Stimulated activated CD8-positive, alpha-beta memory T cell treated with anti-CD3 and anti-CD28 coated beads, Interleukin-2, amount 100 ng/mL, for 48 hours (primary cell): ENCODE measurements at places on chromosomes 7 and 10.

- no peak for DNase-seq
Observed at GRCh38 chr10:129896136-129896859, 67.8 kb downstream of the EBF3 start.

DNA sequence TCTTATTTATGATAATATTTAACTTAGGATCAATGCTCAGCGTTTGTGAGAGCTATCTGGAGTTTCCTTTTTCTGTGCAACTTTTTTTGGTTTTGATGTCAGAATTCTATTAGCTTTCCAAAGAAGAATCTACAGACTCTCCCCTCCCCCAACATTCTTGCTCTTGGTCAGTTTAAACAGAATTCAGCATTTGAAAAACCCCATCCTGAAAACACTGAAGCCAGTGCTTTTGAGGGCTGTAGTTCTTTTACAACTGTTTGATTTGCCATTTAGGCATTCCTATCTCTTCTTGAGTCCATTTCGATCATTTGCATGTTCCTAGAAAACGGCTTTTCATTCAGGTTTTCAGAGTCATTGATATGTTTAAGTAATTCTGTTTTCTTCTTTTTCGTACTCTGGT lies 15.6 kb upstream of the CXCL12 start:
- no peak for DNase-seq

DNA sequence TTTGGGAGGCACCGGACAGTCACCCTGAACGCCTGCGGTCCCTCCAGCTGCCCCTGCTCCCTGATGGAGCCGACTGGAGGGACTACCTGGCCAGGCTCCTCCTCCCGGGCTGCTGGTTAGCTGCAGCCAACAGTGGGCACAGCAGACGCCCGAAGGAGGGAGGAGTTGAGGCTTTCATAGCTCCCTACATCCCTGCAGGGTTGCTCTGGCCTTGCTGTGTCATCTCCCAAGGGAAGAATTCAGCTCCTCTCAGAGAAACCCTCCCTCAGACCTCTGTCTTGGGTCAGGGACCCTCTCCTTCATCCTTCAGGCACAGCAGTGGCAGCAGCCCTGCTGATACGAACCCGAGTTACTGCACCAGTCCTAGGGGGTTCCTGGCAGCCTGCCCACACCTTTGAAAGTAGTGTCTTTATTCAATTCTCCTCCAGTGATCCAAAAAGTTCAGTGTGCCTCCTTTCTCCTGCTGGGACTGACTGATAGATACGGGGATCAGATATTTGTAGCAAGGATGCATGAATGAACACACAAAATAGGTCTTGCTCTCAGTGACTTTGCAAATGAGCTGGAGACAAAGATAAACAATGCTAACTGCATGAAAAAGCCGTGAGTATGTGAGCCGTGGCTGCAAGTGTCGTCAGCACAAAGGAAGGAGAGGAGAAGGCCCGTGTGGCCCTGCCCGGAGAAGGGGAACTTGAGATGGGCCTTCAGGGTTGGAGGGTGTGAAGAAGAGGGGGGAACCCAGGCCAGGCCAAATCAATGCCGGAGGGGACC lies 136.6 kb downstream of the PRKAG2 start:
- no peak for DNase-seq

GRCh38 chr10:49172061-49172776 lies 16.0 kb downstream of the TMEM273 start:
- no peak for DNase-seq

- no peak for DNase-seq
Observed at GRCh38 chr10:83193026-83193425, 946.3 kb upstream of the GHITM start.

- DNase-seq, result no peak
Observed at GRCh38 chr10:111118758-111119157, 41.9 kb downstream of the ADRA2A start.

DNA sequence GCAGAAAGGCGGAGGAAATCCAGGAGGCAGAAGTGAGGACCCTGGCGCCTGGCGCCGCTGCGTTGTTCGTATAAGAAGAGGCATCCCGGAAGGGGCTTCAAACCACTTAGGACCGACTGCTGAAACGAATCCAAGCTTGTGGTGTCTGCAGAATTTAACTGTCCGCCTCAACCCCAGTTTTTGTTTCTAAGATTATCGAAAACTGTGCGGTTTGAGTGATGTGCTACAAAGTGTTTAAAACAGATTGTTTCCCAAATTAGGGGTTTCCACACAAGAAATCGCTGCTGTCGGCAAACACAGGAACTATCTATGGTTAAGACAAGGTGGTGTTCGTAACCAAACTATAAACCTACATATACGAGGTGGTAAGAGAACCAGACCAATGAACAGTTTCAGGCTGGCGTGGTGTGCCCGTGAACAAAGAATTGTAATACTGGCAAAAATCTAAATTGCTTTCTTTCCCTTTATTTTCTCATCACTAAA lies 835 bp upstream of the DGKI start:
- DNase-seq, result no peak

DNA sequence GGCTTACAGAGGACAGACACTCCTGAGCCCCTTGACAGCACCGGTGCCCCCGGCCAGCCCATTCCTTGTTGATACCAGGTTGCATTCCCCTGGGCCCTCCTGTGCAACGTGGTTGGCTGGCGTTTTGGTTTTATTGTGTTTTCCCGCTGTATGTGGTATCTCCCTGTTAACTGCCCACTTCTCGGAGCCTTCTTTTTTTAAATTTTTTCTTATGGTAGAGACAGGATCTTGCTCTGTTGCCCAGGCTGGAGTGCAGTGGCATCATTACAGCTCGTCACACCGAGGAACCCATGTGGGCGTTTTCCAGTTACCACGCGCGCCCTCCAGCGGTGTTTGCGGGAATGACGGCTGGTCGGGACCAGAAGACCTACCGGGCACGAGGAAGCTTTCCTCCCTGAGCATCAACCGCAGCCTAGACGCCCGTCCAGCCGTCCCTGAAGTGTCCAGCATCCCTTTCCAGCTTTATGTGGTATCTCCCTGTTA lies 16.9 kb upstream of the ZFAND2A start:
- peak; percentile 90 for DNase-seq

- no peak for DNase-seq
Observed at GRCh38 chr7:3138997-3139396, 95.3 kb upstream of the CARD11 start.

- DNase-seq, result no peak
Observed at GRCh38 chr7:22827563-22827962, 4.9 kb upstream of the TOMM7 start.

DNA sequence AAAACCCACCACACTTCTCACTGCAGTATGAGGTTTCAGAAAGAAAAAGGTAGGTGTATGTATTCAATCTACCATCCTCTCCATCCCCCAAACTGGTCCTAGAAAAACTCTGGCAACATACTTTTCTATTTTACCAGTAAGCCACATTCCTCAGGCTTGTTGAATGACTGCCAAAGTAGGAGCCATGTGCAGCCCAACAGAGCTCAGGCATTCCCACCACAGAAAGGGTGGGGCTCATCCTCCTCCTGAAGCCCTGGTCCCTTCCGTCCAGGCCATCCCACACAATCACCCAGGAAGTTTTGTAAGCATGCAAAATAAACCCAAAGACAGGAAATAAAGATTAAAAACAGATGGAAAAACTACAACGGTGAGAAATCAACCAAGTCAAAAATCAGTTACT lies 57.2 kb downstream of the MAD1L1 start:
- no peak for DNase-seq

DNA sequence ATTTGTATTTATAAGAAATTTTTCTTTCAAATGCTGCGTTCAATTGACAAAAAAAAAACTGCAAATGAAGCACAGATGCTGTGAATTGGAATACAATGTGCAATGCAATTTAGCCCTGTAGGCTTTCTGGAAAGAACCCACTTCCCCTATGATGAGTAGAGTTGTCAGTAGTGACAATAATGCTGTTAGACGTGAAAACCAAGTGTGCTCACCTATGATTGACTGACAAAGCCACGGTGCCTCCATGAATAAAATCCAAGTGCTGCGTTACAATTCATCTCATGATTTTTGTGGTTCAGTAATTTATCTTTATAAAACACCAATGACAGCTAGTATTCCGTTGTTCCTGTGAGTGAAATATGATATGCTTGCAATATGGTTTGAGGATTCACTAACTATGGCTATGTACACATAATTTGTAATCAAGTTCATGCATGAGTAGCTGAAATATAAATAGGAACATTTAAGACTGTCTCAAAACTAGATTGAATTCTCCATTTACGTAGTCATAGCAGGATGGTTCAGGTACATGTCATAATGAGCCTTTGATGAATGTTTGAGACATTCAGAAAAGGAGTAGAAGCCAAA lies 1160.3 kb downstream of the CNTNAP2 start:
- no peak for DNase-seq

- DNase-seq, result no peak
Observed at GRCh38 chr7:36906448-36906847, 182.2 kb upstream of the AOAH start.

GRCh38 chr7:20784388-20785156 lies 2.1 kb downstream of the SP8 start:
- DNase-seq, result no peak

- DNase-seq, result no peak
Observed at GRCh38 chr10:107653832-107654287, 489.4 kb upstream of the SORCS1 start.

DNA sequence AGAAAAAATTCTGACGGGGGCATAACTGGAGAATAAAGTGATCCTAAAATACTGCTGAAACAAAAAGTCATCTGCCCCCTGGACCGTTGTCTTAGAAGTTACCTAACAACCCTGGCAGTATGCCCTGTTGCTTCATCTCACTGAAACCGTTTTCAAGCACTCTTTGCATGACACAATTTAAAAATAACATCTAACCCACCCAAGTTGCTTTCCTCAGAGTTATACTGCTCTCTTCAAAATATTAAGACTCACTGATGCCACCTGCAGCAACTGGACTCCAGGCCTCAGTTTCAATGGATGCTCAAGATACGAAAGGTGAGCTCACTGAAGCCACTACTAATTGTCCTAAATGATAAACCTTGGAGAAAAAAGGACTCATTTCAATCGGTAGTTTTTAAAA lies 57.4 kb downstream of the CDK6 start:
- no peak for DNase-seq

GRCh38 chr7:97298561-97298960 lies 181.1 kb downstream of the SDHAF3 start:
- no peak for DNase-seq

DNA sequence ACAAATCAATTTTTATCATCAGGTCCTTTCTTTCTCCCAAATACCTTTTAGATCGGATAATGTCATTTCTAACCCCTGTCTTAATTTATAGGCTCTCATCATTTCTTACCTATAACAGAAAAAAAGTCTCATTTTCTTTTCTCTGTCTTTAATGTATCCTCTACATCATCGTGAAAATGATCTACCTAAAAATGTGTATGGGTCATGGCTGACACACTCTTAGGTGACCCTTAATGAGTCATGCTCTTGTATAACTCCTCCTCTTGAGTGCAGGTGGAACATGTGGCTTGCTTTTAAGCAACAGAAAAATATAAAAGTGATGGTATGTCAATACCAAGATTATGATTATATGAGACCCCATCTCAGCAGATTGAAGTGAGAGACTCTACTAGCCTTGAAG lies 139.4 kb downstream of the SEMA3C start:
- DNase-seq, result no peak

GRCh38 chr7:36441344-36442022 lies 51.8 kb downstream of the ANLN start:
- no peak for DNase-seq

- DNase-seq, result no peak
Observed at GRCh38 chr7:88106434-88106833, 113.4 kb downstream of the SRI start.

- no peak for DNase-seq
Observed at GRCh38 chr7:119090851-119091250, 866.3 kb downstream of the ANKRD7 start.

DNA sequence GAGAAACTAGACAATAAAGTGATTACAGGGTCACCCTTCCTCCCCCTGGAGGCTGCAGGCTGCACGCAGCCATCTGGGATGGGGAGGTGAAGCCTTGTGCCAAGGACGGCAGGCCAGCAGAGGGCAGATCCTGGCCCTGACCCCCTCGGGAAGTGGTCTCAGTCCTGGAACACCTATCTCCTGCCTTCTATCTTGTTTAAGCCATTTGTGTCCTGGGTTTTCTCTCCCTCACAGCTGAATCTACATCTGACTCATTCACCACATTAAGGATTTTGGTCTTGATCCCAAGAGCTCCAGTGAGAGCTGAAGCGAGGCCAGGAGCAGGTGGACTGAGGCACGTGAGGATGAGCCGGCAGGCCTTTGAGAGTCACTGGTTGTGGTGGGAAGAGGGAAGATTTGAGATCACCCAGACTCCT lies 16.4 kb upstream of the PARP12 start:
- DNase-seq, result no peak

- DNase-seq, result no peak
Observed at GRCh38 chr7:28587211-28587610, 174.9 kb downstream of the CREB5 start.

- DNase-seq, result no peak
Observed at GRCh38 chr10:4196771-4197390, 411.9 kb upstream of the KLF6 start.

DNA sequence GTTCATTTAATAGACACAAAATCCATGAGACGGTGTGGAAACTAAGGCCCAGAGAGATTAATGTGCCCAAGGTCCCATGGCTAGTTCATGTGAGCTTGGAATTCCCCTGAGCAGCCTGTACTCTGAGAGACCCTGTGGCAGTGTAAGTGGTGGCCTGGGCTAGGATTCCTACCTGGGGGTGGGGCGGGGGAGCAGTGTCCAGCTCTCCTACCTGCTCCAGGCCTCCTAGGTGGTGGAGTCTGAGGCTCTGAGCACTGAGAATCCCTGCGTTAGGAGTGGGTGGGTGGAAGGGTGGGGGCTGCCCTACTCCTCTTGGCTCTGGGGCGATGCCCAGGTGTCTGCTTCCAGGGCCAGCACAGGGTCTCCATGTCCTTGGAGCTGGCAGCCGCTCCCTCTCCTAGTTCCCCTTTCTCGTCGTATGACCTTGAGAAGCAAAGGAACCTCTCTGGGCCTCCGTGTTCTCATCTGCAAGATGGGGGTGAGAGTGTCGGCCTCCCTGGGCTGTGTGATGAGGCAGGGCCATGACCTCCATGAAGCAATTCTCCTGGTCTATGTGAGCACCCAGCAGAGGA lies 2.5 kb downstream of the SNCG start:
- DNase-seq, result no peak

GRCh38 chr10:116465546-116465945 lies 37.9 kb downstream of the PNLIPRP3 start:
- no peak for DNase-seq

DNA sequence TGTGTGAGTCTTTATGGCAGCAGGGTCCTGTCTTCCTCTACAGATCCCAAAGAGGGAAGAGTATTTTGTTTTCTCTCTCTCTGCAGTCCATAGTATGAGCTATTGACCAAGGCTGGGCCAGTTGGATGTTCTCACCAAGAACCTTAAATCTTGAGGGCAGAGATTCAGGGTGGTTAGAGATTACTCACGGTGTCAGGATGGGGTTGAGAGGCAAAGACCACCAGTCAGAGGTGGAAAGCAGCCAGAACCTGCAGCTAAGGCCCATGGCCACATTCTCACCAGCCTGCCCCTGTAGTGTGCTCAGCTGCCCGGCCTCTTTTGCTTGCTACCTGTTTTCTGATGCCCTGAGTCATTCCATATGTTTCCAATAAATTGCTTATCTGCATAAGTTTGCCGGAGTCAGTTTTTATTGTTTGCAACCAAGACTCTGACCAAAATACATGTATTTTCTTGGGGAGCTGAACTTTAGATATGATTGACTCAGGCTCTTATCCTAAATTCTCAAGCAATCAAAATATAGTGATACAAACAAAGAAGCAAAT lies 67.0 kb downstream of the MAP3K8 start:
- DNase-seq, result no peak
